ENCODE measurements at places on chromosomes 4 and X.
A peak's percentile ranks its signal among the peaks of the same experiment; 100 is the strongest.

DNA sequence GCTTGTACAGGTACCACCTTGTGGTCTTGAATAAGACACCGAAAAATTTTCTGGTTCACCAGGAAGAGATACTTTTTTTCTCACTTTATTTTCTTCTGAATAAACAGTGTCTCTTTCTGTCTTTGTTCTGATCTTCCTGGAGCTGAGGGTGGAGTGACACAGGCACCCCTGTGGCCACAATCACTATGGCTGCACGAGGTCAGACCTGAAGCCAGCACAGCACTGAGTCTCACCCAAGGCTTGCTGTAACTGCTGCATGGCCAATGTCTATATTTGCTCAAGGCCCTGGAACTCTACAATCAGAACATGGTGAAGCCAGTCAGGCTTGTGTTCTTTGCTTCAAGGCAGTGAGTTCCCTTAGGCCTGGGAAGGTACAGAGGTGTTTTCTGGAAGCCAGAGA is 87.2 kb downstream of the GPR174 start:
- DNase-seq, result no peak

- DNase-seq, result no peak
Measured at GRCh38 chr4:176123710-176124407, 58.2 kb downstream of the WDR17 start.

- no peak for DNase-seq
Measured at GRCh38 chr4:156949373-156949814, 22.2 kb downstream of the PDGFC start.

DNA sequence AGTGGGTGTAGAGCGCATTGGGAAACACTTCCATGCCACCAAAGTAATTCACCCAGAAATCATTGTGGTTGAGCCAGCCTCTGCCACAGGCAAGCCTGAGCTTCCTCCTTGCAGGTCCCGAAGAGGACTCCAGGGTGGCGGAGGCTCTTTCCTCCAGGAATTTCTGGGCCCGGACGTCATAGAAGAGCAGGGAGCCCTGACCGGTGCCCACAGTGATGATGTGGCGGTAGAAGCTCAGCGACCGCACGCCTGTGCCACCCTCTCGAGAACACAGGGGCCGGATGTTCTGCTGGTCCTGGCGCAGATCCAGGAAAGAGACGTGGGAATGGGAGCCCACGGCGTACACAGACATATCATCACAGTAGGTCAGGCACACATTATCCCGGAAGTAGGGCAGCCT is 1.3 kb downstream of the DCAF12L1 start:
- DNase-seq, result no peak

GRCh38 chr4:1232661-1233621 is 16.0 kb downstream of the CTBP1 start:
- DNase-seq, result no peak

DNA sequence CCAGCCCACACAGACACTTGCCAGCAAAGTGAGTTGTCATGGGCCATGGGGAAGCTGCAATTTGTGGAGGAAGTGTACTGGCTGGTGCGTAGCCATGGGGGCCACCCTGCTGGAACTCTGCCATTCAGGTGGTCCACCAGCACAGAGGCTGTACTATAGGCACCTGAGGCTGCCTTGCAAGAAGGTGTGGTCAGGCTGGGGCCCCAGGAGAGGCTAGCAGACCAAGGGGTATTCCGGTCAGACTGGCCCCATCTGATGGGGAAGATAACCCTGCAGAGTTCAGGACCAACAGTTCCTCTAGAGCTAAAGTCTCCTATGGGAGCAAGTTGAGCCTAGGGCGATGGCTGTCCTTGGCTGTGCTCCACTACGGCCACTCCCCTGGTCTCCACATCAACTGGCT is 136.1 kb downstream of the DCAF12L2 start:
- DNase-seq, result no peak

- no peak for DNase-seq
Measured at GRCh38 chr4:83388313-83388676, 53.6 kb upstream of the HPSE start.

DNA sequence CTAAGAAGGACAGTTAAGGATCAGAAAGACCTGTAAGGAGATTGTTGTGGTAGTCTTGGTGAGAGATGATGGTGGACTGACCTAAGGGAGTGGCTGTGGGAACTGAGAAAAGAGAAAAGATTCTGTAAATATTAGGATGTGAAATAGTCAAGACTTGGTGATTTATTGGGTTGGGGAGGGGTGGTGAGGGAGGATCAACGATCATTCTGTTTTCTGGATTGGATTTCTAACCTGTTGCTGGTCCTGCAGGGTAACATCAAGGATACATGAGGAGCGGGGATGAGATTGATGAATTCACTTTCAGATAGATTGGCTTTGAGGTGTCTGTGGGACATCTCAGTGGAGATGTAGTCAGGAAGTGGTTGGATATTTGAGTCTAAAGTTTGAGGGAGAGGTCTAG is 1.4 kb downstream of the PIN4 start:
- DNase-seq, result no peak

- no peak for DNase-seq
Measured at GRCh38 chrX:38086451-38087215, 80.3 kb downstream of the SYTL5 start.

- no peak for DNase-seq
Measured at GRCh38 chr4:85557016-85557901, 82.3 kb downstream of the ARHGAP24 start.

DNA sequence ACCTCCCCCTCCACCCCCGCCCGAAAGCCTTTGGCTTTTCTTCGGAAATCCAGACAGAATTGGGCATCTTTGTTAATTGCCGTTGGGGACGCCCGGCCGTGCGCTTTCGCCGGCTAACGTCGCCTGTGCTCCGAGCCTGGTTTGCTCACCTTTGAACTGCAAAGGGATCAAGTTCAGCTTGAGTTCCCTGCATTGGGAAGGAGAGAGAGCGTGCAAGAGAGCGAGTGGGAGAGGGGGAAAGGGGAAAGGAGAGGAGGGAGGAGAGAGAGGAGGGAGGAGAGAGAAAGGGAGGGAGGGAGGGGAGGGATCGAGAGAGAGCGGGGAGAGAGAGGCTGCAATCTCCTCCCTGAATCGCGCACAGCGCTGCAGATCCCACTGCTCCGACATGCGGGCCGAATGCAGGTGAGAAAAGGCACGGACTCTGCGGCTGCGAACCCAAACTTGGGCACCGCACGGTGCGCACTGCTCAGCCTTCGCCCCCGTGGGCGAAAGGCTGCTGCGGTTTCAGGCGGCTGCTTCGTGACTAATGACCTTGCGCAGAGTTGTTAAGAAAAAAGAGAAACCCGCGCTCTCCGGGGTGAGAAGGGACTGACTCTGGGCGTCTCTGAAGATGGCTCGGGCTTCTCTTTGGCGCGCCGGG is at the start of gene PCDH7:
PCDH7 (plus strand) TSS at position 349 of the 640 bp plus-strand sequence. CDS start 1,054 bp downstream, outside the sequence.
- DNase-seq, result peak; percentile 63

- no peak for DNase-seq
Measured at GRCh38 chr4:79663141-79663540, 255.1 kb upstream of the GK2 start.

DNA sequence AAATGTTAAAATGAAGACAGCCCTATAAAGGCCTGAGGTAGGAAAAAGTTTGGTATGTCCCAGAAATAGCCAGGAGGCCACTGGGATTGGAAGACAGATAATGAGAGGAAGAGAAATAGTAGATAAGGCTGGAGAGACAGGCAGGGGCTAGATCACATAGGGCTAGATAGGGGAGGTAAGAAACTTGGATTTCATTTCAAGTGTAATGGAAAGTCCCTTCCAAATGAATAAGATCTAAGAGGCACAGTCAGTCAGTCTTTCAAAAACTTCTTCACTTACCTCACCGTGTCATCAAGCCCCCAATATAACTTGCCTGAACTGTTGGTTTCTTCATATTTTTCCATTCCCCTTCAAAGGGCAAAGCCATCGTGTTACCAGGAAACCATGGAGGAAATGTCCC is 121.8 kb downstream of the SPCS3 start:
- no peak for DNase-seq

GRCh38 chrX:69313617-69314290 is 148.5 kb upstream of the PJA1 start:
- no peak for DNase-seq

DNA sequence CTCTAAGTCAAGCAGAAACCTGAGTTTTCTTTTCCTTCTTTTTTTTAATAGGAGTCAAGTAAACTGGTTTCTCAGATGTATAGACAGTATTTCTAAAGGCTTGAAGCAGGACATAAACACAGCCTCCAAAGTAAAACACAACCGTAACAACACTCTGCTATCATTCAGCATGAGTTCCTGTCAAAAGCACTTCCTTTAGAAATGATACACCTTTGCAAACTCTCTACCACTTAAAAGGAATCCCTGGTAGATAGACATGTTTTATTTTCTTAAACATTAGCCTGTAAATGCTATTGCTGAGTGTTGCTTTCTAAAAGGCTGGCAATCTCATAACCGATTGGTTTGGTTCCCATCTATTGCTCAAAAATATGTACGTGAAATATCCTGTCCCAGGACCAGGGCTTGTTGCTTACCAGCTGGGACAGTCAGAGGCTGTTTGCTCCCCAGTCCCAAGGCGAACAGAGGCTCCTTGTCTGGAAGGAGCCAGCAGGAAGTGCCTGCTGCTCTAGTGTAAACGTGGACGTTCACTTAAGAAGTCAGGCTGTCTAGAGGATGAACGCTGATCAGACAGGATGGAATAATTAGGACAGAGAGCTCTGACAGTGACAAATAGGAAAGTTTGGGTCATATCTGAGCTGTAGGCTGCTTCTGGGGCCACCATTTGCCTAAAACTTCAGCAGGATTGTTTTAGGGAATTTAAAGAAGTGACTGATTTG is 173.9 kb upstream of the KLF3 start:
- DNase-seq, result no peak

DNA sequence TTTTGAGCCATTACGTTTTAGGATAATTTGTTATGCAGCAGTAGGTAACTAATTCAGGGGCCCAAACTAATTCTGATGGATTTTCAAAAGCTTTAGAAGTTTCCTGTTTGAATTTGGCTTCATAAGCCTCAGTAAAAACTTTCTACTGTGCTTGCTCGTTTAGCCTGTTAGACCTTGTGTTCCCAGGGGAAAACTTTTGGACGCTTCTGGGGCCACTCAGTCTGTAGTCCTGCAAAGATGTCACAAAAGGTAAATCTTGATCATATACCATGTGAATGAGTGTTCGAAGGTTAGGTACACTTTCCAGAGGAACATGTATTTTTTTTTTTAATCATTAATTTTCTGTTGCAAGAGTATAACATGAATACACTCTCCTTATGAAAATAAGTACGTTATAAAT is 70.7 kb downstream of the SUPT20HL2 start:
- no peak for DNase-seq

DNA sequence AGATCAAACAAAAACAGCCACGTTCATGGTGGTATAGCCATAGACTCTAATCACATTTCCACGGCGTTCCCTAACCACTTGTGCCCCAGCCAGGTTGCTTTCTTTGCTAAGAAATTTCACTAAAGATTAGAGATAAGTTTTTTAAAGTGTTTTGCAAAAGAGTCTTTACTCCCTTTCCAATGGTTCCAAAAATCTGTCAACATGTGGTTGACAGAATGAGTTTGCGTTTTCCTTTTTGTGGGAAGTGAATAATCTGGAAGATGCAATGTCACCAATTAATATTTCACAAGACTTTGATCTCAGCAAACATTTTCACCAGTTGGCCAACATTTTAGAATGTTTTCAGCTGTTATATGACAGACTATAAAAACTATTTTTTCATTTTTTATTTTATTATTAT is 35.3 kb downstream of the CXCL1 start:
- DNase-seq, result no peak

- no peak for DNase-seq
Measured at GRCh38 chr4:3107691-3108121, 33.2 kb downstream of the HTT start.

- no peak for DNase-seq
Measured at GRCh38 chrX:7690842-7691241, 152.1 kb upstream of the VCX start.

DNA sequence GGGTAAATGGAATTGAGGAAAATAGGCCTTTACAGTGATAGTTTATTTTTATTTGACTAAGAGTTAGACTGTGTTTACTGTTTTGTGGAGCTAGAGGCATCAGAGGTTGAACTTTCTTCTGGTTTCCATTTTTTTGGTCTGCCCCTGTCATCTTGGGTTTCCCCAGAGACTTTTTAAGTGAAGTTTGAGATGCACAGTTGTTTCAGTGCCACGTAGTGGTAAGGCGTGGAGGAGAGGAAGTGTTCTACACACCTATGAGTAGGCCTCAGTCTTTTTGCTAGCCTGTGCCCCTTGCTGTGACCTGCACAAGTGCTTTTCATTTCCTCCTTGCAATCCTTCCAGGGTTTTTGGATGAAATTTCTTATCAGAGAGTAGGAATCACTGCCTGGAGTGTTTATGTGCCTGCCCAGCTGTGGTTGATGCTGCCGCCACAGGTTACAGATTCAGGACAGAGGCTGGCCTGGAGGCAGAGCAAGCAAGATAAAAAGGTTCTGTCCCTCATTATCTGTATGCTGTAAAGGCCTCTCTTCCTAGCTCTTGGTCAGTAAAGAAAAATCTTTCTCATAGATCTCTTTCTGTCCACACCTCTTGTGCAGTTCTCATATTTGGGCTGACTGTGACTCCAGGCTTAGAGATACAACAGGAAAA is 12.5 kb upstream of the HSFX4 start:
- DNase-seq, result no peak

- DNase-seq, result no peak
Measured at GRCh38 chr4:45946699-45947098, 177.2 kb downstream of the GABRG1 start.
